Activated T-cell treated with anti-CD3 and anti-CD28 coated beads for 24 hours (primary cell): ENCODE measurements at places on chromosomes 4 and X.

DNA sequence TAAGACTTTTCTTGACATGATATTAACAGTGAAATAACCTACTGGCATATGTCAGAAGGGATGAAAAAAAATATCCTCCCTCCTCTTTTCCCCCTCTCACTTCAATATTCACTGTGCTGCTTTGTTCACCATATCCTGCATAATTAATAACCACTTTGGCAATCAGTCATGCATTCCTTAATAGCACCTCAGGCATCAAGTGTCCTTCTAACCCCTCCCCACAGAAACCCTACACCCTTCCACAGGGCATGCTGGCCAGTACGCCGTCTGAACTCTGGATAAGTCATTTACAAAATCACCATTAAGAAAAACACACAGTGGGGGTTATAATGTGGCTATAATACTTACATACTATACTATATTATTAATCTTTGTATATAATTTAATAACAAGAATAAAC is 165.9 kb downstream of the PDGFC start:
- no peak for DNase-seq

DNA sequence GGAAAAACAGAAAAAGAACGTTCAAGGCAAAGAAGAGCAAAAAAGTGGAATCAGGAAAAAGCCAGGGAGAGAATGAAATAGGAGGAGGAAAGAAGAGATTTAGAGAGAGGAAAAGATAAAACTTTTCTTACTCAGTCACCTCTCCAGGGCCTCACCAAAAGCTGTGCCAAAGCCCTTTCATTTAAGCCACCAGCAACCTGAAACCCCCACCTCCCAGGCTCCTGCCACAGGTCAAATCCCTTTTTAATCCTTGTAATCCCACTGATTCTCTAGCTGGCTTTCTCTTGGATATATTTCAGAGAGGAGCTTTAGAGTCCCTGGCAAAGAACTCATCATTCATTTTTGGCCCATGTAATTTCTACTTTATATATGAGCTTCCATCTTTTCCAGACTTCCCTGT is 25.7 kb upstream of the XIAP start:
- no peak for DNase-seq

DNA sequence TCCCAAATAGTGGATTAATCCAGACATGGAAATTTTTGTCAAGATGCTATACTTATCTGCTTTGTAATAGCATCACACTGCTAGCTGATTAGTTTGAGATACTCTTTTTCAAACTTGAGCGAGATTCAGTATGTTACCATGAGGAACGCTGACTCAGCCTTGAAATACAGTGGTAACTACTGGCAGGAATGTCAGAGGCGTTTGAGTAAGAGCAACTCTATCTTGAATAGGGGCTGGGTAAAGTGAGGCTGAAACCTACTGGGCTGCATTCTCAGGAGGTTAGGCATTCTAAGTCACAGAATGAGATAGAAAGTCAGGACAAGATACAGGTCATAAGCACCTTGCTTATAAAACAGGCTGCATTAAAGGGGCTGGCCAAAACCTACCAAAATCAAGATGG is 2519.6 kb downstream of the ARAP2 start:
- DNase-seq = no peak

- DNase-seq = no peak
These were observed 15.0 kb downstream of the HADH start for GRCh38 chr4:108004646-108005045.

DNA sequence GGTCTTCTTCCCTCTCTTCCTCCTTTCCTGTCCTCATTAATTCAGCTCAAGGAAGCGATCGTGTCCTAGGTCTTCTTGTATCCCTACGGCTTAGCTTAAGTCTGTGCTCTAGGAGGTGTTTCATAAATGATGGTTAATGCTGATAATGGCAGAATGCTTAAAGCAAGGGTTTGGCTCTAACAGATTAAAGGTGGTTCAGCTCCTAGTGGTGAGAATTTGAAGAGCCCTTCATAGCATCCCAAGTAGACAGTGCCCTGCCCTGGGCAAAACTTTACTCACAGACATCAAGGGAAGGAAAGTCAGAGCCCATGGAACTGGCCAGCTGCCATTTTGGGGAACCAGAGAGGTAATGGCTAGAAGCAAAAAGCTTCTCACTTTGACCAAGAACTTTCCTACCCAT is 47.0 kb upstream of the PGRMC1 start:
- no peak for DNase-seq

GRCh38 chr4:2061186-2062131 is 2.3 kb downstream of the NAT8L start:
- DNase-seq = no peak

GRCh38 chr4:8199594-8200301 is 658 bp downstream of the SH3TC1 start:
- DNase-seq = no peak

DNA sequence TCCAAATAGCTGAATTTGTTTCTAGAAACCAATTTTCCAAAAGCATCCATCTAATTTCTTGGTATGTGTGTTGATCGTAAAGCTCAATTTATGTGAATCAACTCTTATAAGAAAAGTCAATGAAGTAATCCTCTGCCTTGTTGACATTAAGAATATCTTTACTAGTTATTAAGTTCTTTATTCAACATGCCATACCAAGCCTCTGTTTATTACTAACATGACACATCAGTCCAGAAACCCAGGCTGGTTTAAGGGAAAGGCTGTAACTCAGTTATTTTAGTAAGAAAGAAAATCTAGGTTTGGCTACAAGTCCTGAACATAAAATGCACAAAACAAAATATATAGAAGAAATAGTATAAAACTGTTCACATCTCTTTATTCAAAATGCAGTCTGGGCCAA is 48.0 kb downstream of the KLHL34 start:
- DNase-seq = no peak

DNA sequence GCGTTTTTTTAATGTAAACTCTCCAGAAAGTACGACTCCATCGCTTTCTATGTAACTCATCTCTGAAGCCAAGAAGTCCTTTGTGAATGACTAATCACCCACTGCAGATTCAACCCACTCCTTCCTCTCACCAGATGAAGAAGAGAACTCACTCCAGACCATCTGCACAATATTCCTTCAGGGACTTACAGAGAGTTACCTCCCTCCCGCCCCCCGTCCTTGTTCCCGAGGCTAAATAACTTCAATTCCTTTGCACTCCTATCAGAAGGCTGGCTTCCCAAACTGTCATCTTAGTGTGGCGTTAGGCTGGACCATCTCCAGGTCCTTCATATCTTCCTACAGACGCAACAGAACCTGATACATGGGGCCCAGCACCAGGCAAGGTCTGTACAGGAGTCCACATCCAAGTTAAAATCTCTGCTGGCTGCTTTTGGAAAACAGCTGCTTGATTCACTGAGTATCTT is 82.4 kb downstream of the AFAP1 start:
- DNase-seq = no peak

GRCh38 chr4:75255261-75255660 is 258.9 kb downstream of the RCHY1 start:
- DNase-seq = no peak

DNA sequence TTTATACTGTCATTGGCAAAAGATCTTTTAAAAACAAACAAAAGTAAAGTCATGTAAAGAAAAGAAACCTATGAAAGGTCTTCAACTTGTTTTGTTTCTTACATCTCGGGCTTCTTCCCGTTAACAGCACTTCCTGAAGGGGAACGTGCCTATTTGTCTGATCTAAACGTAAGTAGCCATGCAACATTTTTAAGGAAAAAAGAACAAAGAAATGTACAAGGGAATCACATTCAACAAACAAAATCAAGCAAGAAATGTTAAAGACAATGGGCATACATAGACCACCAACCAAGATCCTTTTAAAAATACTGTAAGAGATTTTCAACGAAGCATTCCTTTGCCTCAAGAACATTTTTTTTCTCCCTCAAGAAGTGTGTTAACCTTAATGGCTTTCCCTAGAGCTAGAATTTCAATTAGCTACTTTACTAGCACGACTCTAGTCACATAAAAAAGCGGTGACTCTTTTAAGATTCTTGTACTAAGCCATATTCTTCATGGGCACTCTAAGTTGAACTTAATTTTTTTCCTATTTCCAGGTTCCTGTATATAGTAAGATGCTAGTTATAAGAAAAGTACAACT is 112.0 kb upstream of the TTC29 start:
- no peak for DNase-seq

DNA sequence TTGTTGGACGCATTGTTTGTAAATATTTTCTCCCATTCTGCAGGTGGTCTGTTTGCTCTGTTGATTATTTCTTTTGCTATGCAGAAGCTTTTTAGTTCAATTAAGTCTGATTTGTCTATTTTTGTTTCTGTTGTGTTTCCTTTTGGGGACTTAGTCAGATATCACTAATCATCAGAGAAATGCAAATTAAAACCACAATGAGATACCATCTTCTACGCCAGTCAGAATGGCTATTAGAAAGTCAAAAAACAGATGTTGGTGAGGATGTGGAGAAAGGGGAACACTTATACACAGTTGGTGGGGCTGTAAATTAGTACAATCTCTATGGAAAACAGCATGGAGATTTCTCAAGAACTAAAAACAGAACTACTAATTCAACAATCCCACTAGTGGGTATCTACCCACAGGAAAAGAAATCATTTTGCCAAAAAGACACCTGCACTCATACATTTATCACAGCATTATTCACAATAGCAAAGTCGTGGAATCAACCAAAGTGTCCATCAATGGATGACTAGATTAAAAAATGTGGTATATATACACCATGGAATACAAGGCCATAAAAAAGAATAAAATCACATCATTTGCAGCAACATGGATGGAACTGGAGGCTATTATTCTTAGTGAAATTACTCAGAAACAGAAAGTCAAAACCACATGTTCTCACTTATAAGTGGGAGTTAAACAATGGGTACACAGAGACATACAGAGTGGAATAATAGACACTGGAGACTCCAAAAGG is 8.1 kb downstream of the COQ2 start:
- DNase-seq = no peak

DNA sequence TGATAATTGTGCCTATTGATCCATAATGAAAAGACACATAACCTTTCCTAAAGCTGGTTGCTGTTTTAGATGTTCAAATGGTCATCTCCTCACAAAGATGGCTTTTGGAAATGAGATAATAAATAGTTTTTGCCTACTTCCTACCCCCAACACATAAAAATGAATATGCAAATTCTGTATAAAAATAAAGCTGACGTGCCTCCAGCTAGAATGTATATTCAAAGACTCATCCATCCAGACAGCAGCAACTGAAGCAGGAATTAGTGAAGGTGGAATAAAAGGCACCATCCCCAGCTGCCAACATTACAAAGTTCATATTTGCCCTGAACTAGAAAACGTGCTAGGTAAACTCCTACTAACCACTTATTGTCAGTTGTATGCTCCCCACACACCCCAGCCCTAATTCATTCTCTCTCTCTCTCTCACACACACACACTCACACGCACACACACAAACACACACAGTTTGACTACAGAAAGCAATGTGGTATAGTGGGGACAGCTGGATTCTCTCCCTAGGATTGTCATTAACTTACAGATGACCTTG is 53.6 kb downstream of the PCDH19 start:
- DNase-seq = no peak

- no peak for DNase-seq
These were observed 170.9 kb downstream of the IL15 start for GRCh38 chr4:141807103-141807891.

GRCh38 chrX:33333271-33333670 is 121.9 kb upstream of the DMD start:
- DNase-seq = no peak

- DNase-seq = no peak
These were observed 366.6 kb downstream of the GASK1B start for GRCh38 chr4:157806184-157806583.

DNA sequence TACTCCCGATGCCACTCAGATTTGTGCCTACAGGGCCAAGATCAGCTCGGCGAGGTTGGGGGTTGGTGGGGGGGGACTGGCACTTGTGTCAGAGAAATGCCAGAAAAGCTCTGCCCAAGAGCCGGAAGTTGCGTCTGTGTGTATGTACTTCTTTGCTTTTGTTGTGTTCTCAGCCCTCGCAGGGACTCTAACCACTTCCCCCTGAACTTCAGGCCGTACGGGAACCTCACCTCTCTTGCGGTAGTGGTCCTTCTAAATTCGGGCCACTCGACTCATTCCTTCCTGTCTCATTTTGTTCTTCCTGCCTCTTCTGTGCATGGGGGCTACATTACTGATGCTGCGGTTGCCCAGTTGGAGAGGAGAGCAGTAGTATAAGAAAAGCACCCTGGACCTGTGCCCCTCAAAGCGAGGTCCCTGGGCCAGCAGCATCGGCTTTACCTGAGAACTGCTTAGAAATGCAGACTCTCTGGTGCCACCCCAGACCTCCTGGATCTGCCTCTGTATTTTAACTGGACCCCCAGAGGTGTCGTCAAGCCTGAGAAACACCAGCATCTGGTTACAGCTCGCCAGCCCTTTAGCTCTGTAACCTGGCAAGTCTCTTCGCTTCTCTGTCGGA is 146.3 kb upstream of the RPS6KA3 start:
- peak; percentile 18 for DNase-seq

GRCh38 chr4:156939139-156939538 is 32.5 kb downstream of the PDGFC start:
- DNase-seq = no peak

DNA sequence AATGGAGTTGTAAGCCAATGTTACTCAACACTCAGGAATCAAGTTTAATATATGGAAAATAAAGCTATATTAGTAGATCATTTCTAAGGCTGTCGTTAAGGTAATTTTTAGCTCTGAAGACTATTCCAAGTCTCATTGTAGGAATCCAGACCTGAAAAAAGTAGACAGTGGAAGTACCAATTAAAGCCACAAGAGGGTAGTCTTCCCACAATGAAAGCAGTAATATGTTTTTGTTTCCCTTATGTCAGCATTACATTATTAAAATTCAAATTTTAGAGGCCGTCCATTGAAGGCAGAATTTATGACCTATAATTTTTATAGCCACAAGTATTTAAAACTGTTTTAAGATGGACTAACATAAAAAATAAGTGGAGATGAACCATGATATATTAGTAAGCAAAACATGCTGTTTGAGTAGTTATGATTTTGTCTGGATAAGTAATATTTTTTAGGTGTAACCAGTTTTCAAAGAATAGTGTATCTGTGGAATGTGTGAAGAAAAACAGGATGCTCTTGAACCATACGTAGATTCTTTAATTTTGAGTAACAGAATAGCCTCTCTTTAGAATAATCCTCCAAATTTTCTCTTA is 372.6 kb upstream of the TECRL start:
- no peak for DNase-seq

GRCh38 chrX:4909348-4909747 is 1195.9 kb upstream of the PRKX start:
- no peak for DNase-seq
